ENCODE measurements at places on chromosomes 3 and 15. TPM values are rescaled to one million over a fixed set of nuclear protein-coding genes. Genes with fewer than 3 reads are reported as not detected.

DNA sequence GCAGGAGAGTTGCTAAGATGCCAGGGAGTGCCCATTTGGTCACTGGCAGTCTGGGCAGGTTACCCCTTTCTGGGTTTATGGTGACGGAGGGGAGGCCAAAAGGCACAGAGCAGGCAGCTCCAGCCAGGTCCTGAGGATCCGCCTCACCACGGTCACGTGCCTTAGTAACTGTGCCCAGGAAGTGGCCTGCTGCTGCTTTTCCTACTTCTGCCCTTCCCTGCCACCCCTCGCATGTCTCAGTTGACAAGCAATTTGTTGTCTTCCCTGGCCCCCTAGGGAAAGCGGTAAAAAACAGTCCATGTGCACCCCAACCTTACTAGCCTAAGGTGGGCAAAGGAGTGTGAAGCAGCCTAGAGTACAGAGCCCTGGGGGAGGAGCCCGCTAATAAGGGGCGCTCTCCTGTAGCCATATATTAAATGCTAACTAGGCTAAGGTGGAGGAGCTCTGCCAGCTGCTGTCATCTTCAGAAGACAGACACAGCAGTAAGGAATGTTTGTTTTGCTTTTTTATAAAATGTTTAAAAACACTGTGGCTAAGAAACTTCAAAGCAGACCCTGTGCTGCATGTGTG, 9.1 kb upstream of the LIPH start:
- no peak for DNase-seq

CHRNB4 gene
- not detected for total RNA-seq

DNA sequence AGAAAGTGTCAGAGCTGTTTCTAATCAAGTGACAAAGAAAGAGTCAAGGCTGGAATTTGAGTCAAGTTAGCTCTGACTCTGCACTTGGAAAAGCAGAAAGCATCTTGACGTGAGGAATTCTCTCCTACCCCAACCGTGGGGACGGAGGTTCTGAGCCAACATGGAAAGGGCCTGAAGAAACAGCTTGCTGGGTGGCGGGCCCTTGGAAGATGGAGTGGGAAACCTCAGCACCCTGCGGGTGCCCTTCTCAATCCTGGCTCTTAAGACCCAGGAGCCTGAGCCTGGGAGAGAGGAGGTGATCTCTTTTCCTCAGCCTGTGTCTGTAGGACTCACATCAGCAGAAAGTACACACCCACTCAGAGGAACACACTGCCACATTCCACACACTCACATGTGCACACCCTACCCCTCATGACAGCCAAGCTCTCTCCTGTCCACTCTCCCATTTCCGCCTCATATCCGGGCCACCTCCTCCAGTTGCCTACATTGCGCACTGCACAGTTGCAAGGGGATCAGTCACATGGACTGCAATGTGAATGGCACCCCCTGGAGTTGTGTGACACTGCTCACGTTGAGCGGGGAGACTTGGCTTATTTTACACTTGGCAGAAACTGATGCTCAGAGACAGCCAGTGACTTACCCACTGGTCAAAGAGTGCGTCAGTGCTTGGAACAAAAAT, 101.5 kb upstream of the SLC6A6 start:
- DNase-seq = no peak

GRCh38 chr15:58307313-58307961, 124.4 kb upstream of the LIPC start:
- DNase-seq = no peak
